ENCODE measurements at places on chromosomes 3 and 15.

- DNase-seq = no peak
These were observed 39.5 kb upstream of the NSMCE3 start for GRCh38 chr15:29309139-29309538.

DNA sequence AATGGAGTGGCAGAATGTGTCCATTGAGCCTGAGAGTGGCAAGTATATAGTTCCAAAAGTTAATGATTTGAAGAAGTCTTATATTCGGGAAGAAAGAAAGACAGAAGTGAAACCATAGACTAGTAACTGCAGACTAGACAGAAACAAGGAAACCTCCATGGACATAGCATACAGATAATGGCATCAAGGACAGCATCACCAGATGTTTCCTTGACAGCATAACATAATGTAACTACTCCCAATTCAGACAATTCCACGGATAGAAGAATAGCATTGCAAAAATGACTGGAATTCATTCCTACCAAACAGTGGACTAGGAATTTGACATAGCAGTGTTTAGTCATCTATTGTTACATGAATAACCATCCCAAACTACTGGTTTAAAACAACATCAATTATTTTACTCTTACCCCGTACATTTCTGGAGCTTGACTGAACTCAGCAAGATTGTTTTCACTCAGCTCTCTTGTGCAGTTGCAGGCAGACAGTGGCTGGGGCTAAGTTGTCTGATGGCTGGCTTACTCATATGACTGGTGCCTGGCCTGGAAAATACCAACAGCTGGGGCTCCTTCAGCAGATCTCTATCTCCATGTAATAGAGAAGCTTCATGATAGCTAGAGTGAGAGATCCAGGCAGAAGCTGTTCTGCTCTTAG is 109.7 kb upstream of the GADL1 start:
- DNase-seq = no peak

GRCh38 chr3:4936982-4937614 is 42.1 kb upstream of the BHLHE40 start:
- DNase-seq = no peak

DNA sequence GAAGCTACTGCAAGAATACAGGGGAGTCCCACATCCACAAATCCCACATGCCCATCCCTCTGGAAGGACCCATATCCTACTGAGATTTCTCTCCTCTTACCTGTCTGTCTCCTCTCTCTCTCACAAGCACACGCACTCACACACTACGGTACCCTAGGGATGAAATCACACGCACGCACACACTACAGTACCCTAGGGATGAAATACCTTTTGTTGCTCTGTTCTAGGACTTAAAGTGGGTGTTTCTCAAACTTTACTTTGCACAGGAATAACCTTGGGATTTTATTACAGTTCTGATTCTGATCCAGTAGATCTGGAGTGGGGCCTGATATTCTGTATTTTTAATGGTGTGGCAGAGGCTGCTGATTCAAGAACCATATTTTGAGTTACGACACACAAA is 622.2 kb upstream of the ZNF385D start:
- DNase-seq = no peak

DNA sequence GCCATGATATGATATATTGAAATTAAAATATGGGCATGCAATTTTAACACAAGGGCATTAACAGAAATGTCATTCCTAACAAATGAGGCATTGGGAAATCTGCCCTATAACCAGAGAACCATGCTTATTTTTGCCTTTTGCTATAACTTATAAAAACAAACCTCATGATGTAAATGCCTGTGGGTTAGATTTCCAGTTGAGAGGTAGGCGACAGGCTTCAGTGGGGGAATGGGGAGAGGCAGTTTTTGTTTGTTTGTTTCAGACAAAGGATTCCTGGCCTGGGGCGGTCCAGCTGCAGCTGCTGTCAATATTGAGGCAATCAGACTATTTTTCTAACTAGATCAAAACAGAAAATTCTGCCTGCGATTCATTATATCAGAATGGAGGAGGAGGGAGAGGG is 490.4 kb upstream of the CFAP20DC start:
- DNase-seq = no peak

- no peak for DNase-seq
These were observed 59.4 kb downstream of the LDHAL6B start for GRCh38 chr15:59266028-59266427.

- no peak for DNase-seq
These were observed 2.2 kb downstream of the SLC12A6 start for GRCh38 chr15:34335176-34336032.

GRCh38 chr15:39553947-39554693 is 26.8 kb upstream of the THBS1 start:
- no peak for DNase-seq

DNA sequence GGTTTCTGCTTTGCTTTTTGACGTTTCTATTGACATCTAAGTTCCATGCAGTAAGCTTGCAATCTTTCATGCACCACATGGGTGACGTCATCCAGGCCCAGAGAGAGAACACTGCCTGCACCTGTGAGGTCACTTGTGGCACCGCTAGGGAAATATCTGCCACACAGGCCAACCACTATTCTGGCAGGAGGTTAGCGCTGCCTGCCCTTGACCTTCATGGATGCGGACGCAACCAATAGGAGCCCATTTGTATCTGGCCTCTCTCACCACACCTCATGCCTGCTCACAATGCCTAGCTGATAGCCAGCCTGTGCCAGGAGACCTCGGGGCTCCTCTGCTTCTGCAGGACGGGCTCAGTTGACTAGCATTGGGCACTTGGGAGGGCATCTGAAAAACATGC is 55.8 kb upstream of the PRR23E start:
- DNase-seq = no peak

DNA sequence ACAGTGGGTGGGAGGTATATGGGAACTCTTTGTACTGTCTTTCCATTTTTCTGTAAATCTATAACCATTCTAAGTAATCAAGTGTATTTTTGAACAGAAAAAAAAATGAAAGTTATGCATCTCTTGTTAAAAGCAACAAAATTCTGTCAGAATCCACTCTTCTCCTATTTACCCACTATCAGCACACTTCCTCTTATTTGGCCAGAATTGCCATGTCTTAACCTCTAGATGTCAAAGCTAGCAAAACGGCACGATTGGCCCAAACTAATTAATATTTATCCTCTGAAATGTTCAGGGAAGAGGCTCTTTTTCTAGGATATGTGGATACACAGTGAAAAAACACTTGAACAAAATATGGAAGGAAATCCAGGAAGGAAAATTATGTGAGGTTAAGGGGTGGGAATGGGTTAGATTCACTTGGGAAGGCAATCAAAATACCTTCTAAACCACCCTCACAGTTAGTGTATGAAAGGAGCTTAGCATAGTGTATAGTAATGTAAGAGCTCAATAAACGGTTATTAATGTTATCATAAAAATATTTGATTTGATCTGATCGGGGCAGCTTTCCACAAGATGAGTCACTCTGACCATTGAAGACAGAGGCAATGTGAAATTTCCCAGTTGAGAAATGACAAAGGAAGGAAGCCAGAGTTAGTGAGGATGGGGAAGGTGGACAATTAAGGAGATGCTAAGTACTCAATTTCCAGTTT is 20.1 kb upstream of the TGFBR2 start:
- DNase-seq = no peak

DNA sequence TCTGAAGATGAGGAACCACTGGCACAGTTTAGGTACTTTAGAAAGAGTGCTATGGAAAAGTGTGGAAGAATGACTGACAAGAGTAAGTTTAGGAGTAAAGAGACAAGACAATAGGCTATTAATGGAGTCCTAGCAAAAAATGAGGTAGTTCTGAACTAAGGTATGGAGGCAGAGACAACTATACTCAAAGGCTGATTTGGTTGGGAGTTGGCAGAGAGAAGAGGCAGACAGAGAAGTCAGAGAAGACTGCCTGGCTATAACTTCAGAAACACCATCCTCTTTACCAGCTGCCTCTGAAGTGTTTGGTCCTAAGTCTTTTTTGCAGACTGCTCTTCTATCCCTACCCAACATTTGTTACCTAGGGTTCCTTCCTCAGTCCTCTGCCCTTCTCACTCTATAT is 19.2 kb downstream of the DYNC1LI1 start:
- no peak for DNase-seq

- no peak for DNase-seq
These were observed 237.8 kb upstream of the UBE2E1 start for GRCh38 chr3:23567917-23568316.

GRCh38 chr3:20405744-20406143 is 219.7 kb upstream of the SGO1 start:
- no peak for DNase-seq

DNA sequence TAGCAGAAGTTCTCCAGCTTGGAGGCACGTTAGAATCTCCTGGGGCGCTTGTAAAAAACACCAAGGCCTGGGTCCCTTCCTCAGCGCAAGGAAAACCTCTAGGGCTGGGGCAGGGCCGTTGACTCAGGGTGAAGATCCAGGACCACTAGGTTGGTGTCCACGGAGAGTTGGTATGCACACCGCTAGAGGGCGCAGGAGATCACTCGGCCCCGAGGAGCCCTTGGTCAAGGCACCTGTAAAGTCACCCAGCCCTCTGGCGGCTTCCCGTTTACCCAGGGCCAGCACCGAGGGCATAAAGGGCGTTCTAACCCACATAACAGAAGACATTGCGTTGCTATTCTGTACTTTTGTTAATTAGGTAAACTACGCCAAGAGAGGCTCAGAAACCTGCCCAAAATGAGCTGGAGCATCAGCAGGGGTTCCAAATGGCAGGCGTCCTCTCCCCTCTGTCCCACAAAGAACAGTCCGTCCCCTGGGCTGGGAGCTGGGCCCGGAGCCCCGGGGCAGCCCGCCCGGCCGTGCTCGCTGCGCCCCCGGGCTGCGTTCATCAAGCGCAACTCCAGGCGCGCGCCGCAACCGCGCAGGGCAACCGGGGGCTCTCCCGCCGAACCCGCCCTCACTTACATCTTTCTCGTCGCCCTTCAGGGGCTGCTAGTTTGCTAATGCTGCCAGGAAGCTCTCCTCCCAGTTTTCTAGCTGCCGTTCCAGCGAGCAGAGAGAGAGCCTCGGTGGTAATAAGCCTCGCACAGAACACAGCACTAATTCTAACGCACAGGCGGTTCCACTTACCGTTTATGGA is 332.1 kb downstream of the ARRDC4 start:
- no peak for DNase-seq

- DNase-seq = no peak
These were observed 22.1 kb downstream of the PPP2R3A start for GRCh38 chr3:135987661-135988060.

DNA sequence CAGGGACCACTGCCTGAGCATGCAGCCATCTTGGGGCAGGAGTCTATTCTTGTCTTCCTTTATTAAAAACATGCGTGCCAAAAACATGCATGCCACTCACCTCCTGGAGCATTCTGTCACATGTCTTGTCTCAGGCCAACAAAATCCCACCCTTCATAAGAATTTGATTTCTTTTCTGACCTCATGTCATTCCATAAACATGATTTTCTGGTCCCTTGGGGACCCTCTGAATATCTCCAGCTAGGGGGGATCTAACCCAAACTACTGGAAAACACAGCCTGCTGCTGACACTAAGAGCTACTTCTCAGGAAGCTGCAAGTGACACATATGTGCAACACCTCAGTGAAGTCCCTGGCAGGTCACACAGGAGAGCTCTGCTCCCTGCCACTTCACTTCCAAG is 26.8 kb upstream of the NOX5 start:
- no peak for DNase-seq

DNA sequence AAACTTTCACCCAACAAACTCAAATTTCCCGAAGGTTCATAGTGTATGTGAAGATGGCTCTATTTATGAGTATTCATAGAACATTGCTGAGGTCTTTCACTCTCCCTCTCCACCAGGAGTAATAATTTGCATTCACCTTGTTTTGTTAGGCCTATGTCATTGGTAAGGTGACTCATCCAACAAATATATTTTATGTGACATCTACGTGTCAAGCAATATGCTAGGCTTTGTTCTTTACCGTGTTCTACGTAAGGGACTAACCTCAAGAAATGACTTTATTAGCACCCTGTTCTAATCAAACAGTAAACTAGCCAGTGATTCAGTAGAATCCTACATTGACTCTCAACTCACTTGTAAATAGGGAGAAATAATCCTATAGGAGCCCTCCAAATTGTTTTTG is 334.4 kb downstream of the FGF12 start:
- DNase-seq = no peak

DNA sequence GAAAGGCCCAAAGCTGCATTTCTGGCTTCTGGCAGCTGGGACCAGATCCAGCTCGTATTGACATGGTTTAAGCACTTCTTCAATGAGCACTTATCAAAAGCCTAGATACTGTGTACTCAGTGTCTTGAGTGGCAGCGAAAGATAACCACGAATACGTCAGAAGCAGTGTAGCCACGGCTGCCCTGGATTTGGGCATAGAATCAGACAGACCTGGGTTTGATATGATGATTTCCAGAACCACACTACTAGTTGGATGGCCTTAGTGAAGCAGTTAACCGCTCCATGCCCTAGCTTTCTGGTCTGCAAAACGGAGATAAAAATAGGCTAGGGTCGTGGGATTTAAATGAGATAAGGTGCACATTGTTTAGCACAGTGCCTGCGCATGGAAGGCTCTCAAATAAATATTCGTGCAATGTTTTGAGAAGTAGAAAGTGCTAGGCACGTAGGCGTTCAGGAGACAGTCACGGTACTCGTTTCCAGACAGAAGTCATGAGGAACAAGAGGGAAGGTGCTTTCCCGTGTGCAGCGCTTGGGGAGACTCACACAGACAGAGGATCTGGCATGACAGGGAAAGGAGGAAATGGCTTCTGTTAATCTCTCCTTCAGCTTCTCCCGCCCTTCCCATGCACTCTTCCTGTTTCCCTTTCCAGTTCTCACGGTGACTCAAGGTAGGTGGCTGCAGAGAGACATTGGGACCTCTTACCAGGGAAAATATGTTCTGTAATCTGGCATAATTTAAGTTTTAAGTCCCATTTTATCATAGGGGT is 70.3 kb downstream of the CCNL1 start:
- DNase-seq = no peak

DNA sequence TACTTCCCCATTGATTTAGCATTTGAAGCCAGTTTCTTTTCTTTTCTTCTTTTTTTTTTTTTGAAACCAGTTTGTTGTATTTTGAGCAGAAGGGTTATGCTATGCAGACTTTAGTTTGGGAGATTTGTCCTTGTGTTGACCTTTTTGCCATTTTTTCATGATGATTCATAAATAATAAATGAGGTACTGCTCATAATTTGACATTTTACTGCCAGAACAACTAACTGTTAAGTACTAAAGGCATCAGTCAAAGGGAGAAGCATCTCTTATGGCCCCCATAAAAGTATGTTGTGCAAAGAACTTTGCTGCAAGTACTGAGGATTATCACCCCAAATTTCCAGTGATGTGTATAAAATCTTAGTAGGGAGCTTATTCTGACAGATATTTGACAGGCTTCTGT is 1.7 kb upstream of the GPR87 start:
- no peak for DNase-seq

DNA sequence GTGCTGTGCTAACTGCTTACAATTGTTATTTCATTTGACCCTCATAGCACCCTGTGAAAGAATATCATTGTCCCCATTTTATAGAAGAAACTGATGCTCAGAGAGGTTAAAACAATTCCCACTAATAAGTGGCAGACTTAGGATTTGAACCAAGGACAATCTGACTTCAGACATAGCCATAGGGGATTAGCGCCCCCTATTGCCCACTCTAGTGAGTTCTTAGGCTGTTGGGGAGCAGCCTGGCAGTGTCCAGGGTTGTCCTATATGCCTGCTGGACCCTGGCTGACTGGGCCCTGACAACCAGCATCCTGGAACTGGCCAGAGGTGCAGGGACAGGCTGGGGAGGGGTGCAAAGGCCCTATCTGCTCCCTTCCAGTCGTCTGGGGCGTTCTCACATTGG is 15.4 kb downstream of the DPH3 start:
- DNase-seq = no peak

Measured in stimulated activated CD4-positive, alpha-beta T cell treated with anti-CD3 and anti-CD28 coated beads, TNF-alpha, amount 100 ng/mL, for 1 hour (primary cell).